ENCODE measurements at places on chromosomes 7 and 10.

DNA sequence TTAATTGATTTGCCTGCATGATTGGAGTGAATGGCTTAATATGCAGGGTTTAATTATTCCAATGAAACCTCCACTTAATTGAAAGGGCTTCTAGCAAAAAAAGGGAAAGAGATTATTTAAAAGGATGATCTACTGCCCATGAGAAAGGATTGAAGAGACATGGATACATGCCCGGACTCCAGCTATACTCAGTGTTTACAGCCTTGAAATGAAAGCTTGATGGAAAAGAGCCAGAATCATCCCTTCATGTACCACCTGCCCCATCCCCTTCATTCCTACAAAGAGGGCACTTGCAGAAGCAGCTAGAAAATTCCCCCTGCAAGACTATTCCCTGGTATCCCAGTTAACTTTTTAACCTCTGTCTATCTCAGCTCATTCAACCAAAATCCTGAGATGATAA is 78.4 kb downstream of the CARD11 start:
- no peak for DNase-seq

GRCh38 chr7:132528695-132529094 is 47.6 kb downstream of the PLXNA4 start:
- no peak for DNase-seq

DNA sequence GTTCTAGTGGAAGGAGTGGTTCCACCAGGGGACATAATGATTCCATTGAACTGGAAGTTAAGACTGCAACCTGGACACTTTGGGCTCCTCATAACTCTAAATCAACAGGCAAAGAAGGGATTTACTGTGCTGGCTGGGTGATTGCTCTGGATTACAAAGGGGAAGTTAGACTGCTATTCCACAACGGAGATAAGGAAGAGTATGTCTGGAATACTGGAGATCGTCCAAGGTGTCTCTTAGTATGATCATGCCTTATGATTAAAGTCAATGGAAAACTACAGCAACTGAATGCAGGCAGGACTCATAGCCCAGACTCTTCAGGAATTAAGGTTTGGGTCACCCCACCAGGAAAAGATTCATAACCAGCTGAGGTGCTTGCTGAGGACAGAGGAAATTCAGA is 310.6 kb upstream of the MGMT start:
- no peak for DNase-seq

DNA sequence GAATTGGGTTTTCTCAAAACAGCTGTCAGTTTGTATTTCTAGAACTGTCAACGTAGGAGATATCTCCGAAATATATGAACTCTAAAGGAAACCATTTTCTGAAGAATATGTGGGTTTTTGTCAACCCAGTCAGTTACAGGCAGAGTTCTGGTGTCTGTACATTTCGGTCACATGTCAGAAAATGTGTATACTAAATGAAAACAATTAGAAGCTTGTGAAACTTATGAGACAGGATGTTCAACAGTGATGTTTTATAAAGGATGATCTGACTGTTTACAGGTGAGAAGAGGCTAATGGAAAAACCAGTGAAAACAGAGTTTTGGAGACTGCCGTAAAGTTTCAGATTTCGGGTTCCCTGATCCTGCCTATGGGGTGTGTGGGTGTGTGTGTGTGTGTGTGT is 6.2 kb downstream of the JAZF1 start:
- DNase-seq: no peak

DNA sequence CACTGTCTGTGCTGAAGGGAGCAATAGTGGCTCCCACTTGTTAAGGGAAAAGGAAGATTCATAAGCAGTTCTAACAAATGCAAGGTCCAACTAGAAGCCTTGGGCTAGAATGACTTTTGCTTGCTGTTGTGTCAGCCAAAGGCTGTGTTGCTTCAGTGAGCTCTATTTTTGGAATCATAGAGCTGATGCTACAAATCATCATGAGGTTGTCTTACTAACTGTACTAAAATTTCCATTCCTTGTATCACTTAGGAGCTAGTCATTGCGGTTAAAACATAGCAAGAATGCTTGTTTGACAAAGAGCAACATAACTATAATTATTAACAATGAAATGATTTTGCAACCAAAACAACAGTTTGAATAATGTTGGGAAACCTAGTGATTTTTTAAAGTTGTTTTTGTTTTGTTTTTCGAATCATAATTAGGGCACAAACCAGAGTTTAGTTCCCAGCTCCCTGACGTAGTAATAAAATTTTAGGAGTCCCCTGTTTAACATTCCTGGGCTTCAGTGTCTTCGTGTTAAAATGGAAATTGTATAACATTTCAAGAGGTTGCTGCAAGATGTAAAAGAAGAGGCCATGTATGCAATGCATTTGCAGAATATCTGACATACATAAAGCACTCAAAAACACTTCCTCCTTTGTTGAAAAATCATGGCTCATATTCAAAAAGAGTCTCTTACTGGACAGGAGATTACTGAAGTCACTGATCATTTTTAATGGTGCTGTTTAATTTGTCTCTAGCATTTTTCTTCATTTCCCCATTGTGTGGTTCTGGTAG is 183.4 kb downstream of the MACC1 start:
- no peak for DNase-seq

- no peak for DNase-seq
Observed at GRCh38 chr10:11975795-11976194, 66.8 kb downstream of the UPF2 start.

DNA sequence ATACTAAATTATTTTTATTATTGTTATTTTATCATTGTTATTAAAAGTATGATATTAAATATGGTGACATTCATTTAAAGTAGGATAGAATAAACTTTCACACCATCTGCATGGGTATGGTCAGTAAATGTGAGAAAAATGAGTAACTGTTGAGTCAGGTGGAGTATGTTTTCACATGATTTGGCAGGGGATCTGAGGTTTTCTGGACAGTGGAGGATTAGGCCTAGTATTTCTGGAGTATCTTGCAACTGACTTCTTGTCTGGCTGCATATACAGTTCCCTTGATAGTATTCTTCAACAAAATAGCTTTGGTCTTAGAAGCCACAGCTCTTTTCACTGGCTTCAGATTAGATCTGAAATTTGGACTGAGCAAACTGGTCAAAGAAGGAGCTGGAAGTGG is 54.5 kb downstream of the GBF1 start:
- no peak for DNase-seq

DNA sequence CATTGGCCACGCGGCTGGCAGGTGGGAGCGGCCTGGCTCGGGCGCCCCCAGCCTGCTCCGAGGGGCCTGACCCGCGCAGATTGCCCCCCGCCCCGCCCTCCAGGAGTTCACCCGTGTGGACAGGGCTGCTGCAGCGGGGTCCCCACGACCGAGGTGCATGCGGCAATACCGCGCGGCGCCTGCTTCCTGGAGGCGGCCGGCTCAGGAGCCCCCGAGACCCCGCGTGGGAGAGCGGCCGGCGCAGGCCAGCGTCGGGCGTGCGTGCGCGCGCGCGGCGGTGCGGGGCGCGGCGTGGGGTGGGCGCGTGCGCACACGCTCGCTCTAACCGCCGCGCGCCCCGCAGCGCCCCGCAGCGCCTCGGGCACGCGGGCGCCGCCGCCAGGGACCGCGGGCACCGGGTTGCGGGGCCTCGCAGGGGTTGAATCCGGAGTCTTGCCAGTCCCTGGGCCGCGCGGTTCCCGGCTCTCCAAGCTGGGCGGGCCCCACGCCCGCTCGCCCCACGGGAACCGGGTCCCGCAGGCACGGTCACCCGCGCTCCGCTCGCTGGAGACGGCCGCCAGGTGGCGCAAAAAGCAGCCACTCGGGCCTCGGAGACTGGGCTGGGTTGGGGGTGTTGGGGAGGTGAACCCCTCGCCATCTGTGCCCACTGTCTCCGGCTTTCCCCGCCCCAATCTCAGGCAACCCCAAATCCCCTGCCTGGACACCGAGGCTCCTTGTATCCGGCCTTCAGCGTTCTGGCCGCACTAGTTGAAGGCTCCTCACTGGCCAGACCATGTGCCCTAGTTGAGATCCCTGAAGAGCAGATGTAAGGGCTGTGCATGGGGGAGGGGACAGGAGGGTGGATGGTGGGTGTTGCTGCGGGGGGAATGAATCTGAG is 1.3 kb upstream of the ACHE start:
- DNase-seq: peak; percentile 44

DNA sequence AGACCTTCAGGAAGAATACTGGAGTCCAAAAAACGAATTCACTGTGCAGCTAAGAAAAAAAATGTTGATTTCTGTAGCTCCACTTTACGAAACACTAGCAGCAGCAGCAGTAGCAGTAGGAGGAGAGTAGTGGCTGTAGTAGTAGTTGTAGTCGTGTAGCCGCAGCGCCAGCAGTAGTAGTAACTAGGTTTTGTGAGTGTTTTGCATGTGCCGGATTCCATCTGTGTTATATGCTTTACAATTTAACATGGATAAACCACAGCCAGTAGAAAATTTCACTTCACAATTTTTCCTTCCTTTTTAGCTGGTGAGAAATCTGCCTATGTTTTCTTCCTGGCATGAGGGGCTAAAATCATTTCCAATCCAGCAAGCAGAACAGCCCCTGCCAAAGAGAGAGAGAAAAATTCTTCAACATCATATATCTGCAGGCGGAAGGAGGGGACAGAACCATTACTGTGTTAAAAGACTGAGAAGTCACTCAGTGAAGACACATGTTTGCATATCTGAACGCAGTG is 148.4 kb upstream of the C7orf33 start:
- no peak for DNase-seq

DNA sequence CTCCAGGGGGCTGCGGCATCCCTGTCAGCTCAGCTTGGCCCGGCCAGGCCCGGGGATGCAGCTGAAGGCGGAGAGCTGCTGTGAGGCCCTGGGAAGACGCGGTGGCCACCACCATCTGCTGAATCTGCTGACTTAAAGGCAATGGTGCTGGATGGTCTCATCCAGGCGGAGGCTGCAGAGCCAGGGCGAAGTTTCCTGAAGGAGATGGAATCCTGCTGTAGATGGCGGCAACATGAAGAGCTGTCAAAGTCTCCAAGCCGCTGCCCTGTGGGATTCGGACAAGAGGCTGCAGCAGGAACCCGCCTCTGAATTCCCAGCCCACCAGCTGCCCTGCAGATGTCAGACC is 200.1 kb downstream of the PTPRN2 start:
- DNase-seq: no peak

GRCh38 chr10:89337484-89337883 is 9.7 kb downstream of the IFIT3 start:
- DNase-seq: no peak

- DNase-seq: no peak
Observed at GRCh38 chr10:113345826-113346624, 206.8 kb upstream of the HABP2 start.

DNA sequence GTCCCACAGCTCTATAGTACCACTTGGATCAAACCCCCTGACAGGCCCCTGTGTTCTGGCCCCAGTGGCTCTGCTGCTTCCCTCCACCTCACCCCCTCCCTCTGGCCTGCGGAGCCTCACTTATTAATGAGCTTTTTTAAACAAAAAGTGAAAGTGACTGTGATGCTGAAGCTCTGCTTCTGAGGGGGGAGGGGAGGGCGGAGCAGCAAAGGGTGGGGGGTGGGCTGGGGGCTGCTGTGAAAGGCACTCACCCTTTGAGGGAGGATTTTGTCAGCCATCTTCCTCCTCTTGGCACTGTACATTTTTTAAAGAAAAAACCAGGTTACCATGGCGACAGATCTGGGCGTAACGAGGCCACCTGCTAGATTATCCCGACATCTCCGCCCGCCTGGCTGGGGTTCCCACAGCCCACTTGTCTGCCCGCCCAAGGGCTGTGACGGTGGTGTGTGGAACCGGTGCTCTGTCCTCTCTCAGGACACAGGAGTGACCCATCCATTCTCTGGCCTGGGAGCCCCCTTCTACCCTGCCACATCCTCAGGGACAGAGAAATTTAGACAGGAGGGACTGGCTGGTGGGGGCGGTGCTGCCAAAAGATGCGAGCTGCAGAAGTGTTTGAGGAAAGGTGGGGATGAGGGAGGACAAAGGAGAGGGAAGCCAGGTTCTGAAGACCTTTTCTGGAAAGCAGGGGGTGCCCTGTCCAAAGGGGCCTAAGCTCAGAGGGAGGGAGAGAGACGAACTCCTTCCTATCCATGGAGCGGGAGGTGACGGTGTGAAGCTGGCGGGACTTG is 4.9 kb downstream of the SMARCD3 start:
- no peak for DNase-seq

DNA sequence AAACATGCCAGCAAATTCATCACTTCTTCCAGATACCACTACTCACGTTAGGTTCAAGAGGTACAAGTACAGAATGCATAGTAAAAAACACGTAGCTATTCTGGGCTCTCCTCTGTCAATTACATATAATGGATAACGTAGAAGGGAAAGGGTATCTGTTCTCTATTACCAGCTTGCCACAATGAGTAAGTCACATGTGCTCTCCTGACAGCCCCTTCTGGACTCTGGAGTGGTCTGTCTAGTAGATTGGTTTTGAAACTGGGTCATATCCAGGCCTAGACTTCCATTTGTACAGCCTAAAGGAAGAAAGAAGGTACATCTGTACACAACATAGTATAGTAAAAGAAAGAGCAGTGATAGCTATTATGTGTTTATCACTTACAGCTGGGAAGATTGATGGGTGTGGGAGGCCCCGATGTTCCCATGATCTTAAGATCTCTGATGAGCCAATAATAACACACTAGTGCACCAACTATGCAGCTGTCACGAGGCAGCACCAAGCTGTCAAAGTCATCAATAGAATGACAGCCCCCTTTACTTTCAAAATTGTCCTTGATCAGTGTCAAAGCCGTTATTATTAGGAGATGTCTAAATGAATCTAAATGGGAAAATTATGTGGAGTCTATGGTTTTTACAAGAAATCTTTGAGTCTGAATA is 161.9 kb upstream of the AGK start:
- no peak for DNase-seq

GRCh38 chr10:97210543-97210960 is 24.8 kb upstream of the SLIT1 start:
- DNase-seq: peak; percentile 70

- no peak for DNase-seq
Observed at GRCh38 chr7:131364767-131365344, 37.2 kb downstream of the MKLN1 start.

GRCh38 chr7:50614721-50615518 is 49.7 kb upstream of the DDC start:
- peak; percentile 65 for DNase-seq

DNA sequence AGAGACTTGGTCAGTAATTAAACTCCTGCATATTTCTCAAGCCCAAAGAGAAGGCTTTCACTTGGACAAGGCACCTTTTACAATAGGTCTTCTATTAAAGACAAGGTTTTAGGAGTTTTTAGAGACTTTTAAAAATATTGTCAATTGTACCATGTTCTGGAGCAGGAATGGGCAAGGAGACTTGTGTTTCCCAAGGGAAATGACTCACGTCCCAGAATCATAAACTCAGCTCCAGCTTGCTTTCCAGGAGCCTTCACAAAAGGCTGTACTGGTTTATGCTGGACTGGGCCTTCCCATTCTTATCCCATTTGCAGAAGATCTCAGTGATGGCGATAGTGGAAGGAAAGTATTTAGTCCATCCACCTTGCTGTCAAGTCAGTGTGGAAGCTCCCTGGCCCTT is 7.8 kb upstream of the GLI3 start:
- DNase-seq: no peak

GRCh38 chr7:97064972-97065587 is 40.4 kb upstream of the DLX5 start:
- DNase-seq: peak; percentile 31

Data from body of pancreas (tissue), 4 donors.